ENCODE measurements at places on chromosomes 4 and X.

DNA sequence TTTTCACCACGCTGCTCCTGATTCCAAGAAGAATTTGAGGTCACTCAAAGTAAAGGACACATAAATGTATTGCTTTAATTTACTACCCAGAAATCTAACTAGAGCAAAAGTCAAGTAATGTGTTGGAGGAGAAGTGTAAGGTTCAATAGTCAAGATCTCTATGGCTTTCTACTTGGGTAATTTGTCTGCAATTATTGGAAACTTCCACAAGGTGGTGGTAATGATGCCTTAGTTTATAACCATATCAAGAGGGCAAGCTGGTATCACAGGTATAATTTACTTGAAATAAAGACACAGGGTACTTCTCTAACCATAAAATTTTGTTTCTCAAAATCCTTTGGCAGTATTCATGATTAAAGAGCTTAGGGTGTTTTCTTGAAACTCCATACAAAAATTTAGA lies 10.2 kb upstream of the GRIA3 start:
- no peak for DNase-seq

DNA sequence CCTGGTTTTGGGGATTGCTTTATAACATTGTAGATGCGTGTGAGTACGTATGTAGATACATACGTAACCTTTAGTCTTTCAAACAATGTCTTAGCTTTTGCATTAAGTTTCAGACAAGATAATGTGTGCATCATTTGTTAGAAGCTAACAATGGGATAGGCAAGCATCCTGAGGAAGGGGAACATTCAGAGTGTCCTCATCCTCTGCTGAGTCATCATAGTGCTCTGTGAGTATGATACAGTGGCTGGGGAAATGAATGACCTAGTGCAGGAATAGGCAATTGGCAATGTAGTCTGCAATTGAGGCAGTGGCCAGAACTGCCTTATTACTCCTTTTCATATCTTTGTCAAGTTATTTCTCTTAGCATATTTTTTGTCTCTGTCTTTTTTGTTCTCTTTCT lies 7.3 kb downstream of the NAP1L5 start:
- DNase-seq, result no peak

GRCh38 chr4:101850698-101851097 lies 60.2 kb downstream of the BANK1 start:
- DNase-seq, result no peak

DNA sequence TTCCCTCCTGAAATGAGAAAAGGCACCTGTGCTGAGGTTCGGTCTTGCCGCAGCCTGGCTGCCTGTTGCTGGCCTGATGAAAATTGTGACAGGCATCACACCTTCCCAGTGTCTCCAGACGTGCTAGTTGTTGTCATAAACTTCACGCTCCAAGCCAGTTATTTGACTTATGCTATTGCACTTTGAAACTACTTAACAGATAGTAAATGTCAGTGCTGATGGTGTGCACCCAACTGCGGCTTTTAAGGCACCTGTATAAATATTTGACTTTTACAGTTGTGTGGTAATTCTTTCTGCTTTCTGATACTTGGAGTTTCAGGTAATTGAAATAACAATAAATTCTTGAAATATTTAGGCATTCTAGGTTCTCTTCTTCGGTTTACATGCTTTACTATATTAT lies 1.8 kb downstream of the WWC2 start:
- no peak for DNase-seq

DNA sequence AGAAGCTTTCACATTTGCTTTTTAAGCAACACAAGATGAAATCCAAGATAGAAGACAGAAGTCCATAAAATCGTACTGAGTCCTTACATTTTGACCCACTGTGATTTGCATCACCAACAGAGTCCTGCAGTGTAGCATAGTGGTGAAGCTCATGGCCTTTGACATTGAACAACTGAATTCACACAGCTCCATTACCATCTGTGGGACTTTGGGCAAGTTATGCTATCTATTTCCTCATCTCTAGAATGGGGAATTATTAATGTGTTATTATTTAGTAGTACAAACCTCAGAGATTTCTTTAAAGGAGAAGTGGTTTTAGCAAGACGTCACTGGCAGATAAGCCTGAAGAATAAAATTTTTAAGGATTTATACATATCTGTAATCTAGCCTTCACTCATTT lies 10.7 kb downstream of the GPRIN3 start:
- DNase-seq, result no peak

GRCh38 chr4:15455290-15455689 lies 14.4 kb upstream of the CC2D2A start:
- DNase-seq, result no peak

DNA sequence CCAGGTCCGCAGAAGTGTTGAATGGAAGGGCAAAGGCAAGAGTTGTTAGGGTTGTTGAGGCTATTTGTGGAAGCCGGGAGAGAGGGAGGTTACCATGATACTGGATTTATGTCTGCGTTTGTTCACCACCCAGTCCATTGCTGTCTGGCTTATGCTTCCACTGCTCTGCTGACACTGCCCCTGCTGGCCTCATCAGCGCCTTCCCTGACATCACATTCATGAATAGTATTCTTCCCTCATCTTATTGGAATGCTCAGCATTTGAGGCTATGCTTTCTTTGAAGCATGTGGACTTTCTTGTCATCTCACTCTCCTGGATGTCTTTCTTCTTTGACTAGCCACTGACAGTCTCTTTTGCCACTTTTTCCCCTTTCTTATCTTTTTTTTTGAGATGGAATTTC lies 10.3 kb downstream of the GNL3L start:
- DNase-seq, result no peak

DNA sequence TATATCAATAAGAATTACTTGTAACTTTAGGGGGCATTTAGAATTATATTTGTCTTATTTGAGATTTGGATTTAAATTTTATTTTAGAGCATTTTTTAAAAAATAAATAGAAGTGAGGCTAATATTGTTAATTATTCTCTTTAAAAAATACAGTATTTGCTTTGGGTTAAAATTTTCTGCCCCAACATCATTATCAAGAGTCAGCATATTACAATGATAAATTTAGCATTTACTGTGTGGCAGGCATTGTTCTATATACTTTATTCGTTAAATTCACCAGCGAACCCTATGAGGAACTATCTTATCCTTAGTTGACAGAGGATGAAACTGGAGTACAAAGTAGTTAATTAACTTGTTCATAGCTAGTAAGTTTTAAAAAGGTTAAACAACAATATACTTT lies 34.0 kb downstream of the UBE2K start:
- DNase-seq, result no peak

DNA sequence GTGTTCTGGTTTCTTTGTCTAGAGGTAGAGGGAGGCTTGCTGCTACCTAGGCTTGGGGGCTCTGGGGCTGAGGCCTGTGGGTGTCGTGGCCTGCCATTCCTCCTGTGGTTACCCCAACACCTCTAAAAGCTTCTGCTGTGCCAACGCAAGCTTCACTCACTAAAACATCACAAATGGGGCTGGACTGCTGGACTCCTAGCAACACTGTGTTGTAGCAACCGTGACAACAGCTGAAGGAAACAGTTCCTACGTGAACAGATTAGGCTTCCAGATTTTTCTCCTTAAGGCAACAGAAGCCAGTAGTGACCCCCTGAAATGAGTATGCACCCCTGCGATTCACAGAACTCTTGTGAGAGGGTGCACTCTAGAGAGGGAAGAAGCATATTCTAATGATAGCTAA lies 138.3 kb upstream of the TEX13D start:
- DNase-seq, result no peak

DNA sequence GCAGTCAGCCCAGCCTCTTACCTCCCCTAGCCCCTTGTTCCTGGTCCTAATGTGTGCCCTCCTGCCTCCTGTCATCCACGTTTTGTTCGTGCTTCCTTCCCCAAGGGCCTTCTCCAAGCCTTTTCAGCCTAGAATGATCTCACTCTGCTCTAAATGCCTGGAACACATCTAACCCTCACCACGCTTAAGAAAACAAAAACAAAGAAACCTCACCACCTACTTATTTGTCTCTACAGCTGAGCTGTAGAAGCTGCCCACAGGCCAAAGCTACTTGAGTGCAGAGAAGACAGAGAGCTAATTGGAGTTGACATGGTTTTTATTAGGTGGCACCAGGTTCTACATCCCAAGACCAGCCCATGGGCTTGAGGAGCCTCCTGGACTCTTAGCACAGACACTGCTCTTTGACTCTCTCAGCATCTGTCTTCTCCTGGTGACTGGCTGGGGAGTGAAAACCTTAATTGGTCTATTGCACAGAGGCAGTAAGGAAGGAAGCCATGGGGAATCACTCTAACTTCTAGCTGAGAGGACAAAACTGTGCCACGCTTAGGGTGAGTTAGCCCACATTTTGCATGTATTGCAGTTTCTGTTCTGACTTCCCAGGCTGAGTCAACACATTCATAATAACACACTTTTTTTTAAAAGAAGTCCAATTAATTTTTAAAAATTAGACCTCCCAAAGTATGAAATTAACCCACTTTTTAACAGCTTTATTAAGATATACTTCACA lies 52.3 kb upstream of the PDK3 start:
- DNase-seq, result no peak

DNA sequence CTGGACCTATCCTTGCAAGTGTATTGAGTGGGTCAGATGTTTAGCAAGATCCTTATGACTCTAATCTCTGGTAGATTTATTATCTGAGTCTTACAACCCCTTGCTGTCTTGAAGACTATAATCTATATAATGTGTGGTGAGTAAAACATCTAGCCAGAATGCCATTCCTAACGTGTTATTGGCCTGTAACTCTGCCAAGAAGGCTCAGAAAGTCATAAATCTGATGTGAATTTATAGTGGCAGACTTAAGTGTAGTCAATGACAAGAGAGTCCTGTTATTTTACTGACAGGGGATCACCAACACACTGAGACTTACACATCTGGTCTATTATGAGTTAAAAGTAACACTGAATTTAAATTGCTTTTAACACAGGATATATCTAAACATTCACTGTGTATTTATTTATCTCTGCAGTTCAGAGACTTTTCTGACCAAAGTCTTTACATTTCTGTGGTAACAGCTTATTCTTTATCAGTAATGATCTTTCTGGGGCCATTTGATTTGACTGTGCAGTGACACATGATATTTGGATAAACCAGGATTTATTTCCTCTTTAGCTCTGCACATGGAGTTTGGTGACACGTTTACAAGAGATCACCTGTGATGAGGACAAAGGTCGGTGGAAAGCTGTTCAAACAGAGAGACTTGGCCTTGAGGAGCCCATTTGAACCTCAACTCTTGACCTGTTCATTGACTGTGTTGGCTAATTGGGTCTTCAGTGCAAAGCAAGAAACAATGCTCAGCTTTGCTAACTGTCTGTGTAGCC lies 415.8 kb downstream of the STIM2 start:
- DNase-seq, result no peak

DNA sequence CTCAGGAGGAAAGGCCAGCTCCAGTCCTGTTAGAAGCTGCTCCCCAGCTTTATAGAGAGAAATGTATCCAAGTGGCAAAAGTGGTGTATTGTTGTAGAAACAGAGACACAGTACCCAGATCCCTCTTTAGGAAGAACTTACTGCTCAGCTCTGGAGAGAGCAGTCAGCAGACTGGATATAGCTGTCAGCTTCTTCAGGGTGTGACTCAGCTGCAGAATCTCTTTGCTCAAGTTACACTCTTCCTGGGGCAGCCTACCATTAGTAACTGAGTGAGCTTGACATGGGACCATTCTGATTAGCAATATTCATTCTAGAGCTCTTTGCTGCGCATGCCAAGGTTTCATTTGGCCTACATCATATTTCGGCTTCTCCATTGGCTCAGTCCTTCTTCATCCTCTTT lies 40.5 kb downstream of the ATP1B4 start:
- no peak for DNase-seq

GRCh38 chrX:79482686-79483085 lies 115.6 kb upstream of the ITM2A start:
- DNase-seq, result no peak

DNA sequence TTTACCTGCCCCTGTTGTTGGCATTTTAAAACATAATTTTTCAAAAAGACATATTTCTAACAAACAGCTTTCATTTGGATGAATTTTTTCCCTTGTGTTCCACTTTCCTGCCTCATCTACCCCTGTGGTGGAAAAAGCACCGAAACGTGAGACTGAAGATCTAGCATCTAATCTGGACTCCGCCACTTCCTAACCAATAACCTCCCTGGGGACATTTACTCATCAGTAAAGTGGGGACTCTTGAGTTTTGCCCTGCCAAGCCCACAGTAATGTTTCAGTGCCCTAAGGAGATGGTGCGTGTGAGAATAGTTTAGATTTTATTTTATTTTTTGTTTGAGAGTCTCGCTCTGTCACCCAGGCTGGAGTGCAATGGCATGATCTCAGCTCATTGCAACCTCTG lies 56.7 kb downstream of the ADGRG2 start:
- DNase-seq, result no peak

GRCh38 chr4:53961351-53961750 lies 103.1 kb downstream of the CHIC2 start:
- DNase-seq, result no peak

GRCh38 chrX:148290041-148290440 lies 210.4 kb upstream of the AFF2 start:
- no peak for DNase-seq

GRCh38 chr4:24507439-24507838 lies 76.9 kb downstream of the DHX15 start:
- DNase-seq, result no peak

- DNase-seq, result peak; percentile 25
Measured at GRCh38 chr4:1983053-1983845, 25.5 kb downstream of the NELFA start.

DNA sequence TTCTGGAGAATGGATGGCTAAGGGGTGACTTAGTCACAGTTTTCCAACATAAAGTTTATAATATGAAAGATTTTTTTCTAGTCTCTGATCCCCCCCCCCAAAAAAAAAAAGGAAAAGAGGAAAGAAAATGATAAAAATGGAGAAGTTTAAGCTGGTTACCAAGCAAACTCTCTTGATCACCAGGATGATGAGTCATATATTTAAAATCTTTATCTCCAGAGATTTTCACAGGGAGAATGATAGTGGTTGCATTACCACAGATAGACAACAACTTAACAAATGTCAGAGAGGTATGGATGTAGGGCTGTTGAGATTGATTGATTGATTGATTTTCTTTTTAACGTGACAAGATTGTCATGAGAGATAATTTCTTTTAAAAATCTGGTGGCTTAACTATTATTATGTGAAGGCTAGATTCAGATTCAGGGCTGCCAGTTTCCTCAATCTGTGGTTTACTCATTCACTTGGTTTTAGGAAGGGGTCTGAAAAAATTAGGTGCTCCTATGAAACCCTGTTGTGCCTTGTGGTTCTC lies 13.3 kb upstream of the TEX13C start:
- no peak for DNase-seq

GRCh38 chr4:122614621-122615020 lies 6.2 kb downstream of the IL21 start:
- no peak for DNase-seq

- DNase-seq, result no peak
Measured at GRCh38 chr4:54440394-54441136, 211.5 kb downstream of the PDGFRA start.

GRCh38 chr4:24094726-24095125 lies 204.9 kb upstream of the PPARGC1A start:
- no peak for DNase-seq

DNA sequence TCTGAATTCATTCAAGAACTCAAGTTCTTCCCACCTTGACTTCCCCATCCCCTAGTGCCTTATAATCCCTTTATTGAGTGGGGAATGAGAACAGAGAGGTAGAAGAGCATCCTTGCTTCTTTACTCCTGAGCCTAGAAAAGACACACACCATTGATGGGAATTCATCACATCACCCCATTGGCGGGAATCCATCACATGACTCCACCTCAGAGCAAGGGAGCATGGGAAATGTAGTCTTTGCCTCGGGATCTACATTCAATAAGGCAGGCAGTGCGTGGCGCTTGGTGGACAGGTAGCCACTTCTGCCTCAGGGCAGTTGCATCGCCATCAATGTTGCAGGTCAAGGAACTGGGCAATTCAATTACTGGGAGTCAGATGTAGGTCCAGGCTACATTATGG lies 50.7 kb downstream of the MXRA5 start:
- no peak for DNase-seq

All from activated T-cell treated with anti-CD3 and anti-CD28 coated beads, Interleukin-2, amount 50 U/mL, for 24 hours (primary cell).